ENCODE measurements at places on chromosomes 16 and 17.

DNA sequence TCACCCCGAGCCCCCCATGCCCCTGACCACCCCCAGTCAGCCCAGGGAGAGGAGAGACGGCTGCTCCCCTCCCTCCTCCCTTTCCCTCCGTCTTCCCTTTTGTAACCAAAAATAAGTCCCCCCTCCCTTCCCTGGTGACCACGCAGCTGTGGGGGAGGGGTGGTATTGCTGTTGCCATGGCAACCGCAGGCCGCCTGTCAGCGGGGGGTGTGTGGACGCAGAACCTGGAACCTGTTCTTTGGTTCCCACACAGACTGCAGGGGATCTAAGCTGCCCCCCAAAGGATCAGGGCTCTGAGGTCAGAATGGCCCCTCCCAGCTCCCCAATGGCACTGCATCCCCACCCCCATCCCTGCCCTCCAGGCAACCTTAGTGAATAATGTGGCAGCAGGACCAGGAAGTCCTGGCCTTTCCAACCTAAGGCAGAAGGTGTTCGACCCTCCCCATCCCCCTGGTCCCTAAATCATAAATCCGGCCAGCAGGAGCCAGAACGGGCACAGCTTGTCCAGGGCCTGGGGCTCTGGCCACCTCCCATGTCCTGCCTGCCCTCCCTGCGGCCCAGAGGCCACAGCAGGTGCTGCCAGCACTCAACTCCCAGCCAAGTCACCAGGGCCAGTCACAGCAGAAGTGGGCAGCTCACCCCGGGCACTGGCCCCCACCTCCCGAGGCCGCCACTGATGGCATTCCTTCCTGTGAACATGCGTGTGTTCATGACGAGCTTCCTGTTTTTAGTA, 12.0 kb downstream of the CA4 start:
- peak; percentile 71 for DNase-seq

DNA sequence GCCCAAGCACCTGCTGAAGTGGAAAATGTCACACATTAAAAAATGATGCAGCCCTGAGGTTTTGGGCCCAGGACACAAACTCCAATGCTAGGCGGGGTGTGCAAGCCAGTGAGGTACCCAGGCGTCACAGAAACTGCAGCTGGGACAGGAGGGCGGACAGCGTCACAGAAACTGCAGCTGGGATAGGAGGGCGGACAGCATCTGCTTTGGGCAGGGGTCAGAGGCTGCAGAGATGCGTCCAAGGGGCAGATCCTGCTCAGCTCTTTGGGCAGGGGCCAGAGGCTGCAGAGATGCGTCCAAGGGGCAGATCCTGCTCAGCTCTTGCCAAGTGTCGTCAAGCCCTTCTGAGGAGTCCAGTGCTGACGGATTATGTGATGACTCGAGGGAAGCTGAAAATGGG, 43.9 kb upstream of the RCVRN start:
- no peak for DNase-seq

DNA sequence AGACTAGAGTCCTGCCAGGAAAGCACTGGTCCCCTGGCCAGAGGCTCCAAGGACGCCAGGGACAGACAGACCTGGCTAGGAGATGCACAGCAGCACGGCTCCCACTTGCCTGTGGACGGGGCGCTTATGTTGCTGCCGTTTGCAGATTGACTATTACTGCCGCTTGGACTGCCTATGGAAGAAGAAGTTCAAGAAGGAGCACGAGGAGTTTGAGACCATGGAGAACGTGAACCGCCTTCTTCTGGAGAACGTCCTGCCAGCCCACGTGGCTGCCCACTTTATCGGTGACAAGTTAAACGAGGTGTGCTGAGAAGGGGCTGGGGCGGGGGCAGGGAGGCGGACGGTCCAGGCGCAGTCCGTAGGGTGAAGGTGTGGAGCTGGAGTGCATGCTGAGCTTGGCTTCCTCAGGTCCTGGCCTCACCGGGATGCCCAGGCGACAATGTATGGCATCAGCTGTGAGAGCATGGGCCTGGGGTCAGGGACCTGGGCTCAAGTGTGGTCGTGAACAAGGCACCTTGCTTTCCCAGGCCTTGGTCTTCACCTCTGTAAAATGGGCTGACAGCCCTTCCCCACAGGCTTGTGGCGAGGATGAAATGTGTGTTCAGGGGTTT, 45.6 kb downstream of the ADCY7 start:
- no peak for DNase-seq

GRCh38 chr17:50831471-50831928, 3.9 kb upstream of the WFIKKN2 start:
- no peak for DNase-seq

DNA sequence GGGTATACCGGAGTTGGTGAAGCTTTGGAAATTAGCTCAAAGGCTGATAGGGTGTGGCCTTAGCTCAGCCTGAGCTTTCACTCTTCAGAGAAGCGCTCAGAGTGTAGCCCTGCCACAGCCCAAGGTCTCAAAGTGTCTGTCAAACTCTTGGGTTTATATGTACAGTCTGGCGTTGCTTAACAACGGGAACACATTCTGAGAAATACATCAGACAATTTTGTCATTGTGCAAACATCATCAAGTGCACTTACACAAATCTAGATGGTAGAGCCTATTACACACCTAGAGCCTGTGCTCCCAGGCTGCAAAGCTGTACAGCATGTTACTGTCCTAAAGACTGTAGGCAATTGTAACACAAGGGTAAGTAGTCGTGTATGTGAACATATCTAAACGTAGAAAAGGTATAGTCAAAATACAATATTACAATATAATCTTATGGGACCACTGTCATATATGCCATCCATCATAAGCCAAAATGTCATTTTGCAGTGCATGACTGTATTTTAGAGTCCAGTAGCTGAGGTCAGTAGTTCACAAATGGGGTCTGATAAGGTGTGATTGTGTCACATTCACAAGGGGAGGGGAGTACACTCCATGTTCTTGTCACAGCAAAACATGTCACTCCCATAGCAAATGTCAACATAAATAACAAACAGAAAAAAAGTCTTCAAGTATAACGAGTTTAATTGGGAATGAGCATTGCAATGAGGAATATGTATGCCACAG, 20.6 kb downstream of the CHAD start:
- no peak for DNase-seq

DNA sequence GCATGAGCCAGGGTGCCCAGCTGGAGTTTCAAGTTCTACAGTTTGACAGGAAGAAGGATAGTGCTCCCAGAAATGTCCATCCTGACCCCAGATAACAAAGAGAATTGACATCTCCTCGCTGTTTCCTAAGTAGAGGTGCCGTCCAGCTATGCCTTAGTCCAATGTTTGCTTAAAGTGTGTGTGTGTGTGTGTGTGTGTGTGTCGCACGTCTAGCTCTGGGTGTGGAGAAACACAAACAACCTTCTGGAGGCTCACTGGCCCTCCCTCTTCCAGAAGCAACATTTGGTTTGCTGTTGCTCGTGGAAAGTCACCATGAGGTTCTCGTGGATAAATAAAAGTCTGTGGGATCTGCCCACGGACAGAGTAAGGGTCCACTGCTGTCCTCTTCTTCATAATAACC, 22.1 kb downstream of the EMP2 start:
- no peak for DNase-seq

GRCh38 chr17:55420776-55421178, 858 bp downstream of the MMD start:
- peak; percentile 8 for DNase-seq

DNA sequence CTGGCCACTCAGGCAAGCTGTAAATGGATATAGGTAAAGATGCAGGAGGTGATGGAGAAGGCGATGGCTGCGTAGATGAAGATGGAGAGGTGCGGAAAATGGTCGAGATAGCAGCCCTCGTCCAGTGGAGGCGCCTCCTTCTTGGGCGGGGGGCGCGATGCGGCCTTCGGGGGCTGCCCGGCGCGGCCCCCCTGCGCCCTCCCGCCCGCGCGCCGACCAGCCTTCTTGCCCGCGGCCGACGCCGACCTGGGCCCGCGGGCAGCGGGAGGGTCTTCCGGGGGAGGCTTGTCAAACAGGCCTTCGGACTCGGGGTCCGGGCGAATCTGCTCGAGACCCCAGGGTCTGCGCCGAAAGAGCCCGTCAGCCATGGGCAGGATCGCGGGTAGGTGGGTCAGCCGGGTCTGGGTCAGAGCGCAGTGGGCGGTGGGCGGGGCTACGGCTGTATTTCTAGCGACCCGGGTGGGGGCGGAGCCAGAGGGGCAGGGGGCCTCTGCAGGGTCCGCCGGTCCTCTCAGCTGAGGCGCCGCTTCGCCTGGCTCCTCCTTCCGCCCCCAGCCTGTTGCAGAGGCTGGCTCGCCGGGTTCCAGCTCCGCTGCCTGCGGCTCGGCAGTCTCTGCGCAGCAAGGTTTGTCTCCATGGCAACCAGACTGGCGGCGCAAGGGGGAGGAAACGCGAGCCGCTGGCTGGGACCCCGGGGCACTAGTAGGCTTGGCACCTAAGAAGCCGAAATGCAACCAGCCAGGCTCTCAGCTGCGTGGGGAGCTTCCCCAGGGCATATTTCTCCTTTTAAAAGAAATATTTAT, 14.4 kb downstream of the MIS12 start:
- peak; percentile 91 for DNase-seq

DNA sequence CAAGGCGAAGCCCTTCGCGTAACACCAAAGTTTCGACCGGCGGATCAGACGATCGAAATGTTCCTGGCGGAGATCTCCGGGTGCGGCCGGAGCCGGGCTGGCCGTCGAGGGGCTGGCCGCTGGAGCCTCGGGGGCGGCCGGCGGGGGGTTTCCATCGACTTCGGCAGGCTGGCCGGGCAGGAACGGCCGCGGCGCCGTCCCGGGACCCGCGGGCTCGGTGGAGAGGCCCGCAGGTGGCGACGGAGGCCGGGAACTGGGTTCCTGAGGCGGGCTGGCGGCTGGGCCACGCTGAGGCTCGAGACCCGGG, 1.1 kb downstream of the EPOP start:
- no peak for DNase-seq

DNA sequence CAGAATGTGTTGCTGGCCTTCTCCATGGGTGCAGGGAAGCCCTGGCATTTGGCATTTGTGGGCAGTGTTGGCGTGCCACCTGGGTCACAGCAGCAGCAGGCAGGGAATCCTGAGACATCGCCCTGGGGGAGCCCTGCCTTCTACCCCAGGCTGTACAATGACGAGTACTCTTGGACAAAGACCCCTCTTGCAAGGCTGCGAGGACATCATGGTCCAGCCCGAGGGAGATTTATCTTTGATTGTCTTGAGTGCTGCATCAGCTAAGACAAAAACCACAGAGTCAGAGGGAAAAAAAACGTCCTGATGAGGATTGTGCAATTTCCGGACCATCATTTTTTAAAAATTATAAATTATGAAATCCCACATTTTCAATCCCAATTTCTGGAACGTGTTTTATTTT, 3.7 kb downstream of the CRISPLD2 start:
- DNase-seq = no peak

GRCh38 chr17:15457723-15458094, 9.7 kb downstream of the CDRT4 start:
- DNase-seq = no peak

GRCh38 chr17:82195675-82196672, 16.7 kb downstream of the CCDC57 start:
- no peak for DNase-seq

- no peak for DNase-seq
Observed at GRCh38 chr17:43014020-43014648, 7.5 kb downstream of the IFI35 start.

- no peak for DNase-seq
Observed at GRCh38 chr16:69166221-69166833, 20.6 kb upstream of the SNTB2 start.

- no peak for DNase-seq
Observed at GRCh38 chr17:45812102-45812501, 28.0 kb downstream of the CRHR1 start.

GRCh38 chr17:31424944-31425281, 33.4 kb downstream of the RAB11FIP4 start:
- DNase-seq = no peak

DNA sequence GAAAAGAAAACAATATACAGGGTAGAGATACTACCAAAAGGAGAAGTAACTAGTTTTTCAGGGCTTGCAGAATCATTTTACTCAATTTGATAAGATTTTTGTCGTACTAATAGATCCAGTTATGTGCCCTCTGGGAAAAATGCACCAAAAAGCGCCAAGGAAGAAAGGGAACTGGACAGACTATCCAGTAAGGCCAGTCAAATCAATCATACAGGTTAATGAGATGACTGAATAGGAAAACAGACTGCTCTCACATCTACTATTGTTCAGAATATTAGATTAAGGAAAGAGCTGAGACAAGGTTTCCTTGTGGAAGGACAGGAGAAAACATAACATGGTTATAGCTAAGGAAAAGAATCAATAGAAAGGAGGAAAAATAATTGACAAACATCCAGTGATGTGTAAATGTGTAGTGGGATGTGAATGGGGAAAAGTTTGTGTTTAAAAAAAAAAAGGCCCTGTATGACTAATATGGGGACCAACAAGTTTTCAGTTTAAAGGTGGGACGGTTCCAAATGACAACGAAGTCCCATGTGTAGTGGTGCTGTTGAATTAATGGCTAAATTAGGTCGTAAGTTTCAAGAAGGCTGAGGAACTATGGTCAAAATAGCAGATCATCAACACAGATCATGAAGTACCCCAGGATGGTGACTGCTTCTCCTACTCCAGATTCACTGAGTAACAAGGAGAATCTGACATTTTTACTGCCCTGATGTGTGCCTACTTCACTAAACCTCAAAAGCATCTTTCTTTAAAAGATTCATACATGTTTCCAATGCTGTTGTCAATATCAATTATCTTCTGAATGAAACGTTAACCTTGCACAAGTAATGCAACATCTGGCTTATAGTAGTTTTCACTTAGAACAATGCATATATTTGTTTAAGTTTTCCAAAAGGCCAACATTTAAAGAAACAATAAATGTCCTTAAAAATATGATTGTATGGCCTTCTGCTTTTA, 40.7 kb downstream of the BRIP1 start:
- DNase-seq = no peak

DNA sequence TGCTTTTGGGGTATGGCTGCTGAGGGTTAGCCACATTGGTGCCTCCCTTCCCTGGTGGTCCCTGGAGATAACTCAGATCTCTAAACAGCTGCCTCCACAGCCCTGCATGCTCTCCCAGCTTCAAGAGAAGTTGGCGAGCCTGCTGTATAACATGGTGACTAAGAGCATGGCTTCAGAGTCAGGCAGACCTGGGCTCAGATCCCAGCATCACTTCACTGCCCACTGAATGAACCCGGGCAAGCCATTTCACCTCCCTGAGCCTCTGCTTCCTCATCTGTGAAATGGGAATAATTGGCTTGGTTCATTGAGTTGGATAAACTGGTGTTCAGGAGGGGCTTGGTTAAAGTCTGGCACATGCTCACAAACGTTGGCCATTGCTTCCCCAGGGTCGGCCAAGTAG, 16.6 kb downstream of the KIF1C start:
- no peak for DNase-seq
